Hindlimb muscle (tissue), 1 donor: ENCODE measurements at places on chromosomes 4 and X. TPM values are rescaled to one million over a fixed set of nuclear protein-coding genes. Genes with fewer than 3 reads are reported as not detected.

DNA sequence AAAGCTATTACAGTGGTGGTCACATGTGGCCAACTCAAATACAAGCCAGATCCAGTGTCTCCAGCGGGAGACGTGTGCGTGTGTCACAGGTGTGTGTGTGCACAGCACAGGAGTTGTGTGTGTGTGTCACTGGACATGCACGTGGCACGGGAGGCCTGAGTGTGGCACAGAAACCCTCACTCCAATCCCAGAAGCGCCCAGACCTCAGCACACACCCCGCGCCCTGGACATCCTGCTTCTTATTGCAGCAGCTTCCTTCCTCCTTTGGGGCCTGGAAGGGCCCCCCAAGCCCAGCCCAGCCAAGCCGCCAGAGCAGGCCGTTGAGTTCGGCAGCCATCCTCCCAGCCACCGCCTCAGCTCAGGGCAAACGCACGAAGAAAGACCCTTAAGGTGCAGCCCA, 37.9 kb downstream of the ACOX3 start:
- no peak for DNase-seq

- DNase-seq: no peak
Observed at GRCh38 chr4:48683784-48684666, 96.1 kb downstream of the FRYL start.

DNA sequence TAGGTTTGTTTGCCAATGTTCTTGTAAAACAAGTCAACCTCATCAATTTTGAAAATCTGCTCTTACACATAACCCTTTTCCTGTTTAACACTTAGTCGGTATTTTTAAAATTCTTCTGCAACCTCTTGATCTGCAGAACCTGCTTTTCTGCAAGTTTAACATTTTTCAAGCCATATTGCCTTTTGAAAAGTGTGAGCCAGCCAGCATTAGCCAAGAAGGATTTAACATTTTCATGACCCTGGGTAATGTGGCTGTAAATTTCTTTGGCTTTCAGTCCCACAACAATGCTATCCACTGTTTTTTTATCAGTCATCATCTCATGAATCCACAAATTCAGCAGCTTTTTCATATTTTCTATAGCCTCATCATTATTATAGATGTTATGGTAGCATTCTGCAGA, 956.5 kb downstream of the FAT4 start:
- DNase-seq: no peak

GRCh38 chr4:87965501-87965975, 10.0 kb upstream of the SPP1 start:
- no peak for DNase-seq

GRCh38 chr4:3112609-3113469, 38.4 kb downstream of the HTT start:
- DNase-seq: no peak

- DNase-seq: no peak
Observed at GRCh38 chr4:165476214-165477098, 97.6 kb downstream of the CPE start.

DNA sequence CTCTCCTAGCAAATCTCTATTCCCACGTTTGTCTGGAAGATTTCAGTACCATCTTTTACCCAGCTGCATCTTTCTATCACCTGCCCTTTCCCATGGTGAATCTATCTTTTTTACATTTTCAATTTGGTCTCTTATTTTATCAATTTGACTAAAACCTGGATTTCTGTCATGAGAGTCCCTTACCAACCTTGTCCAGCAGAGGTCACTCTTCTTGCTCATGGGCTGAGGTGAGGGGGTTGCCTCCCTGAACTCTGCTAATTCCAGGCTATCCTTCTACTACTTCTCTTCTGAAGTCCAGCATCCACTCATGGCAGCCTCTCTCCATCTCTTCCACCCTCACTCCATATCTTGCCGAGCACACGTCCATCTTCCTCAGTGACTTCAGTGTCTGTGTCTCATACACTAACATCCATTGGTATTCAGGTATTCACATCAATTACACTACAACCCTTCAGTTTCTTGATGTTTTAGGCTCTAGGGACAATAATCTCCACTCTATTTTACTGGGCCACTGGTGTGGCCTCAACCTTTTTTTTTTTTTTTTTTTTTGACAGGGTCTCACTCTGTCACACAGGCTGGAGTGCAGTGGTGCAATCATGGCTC, 17.8 kb upstream of the ZNF827 start:
- peak; percentile 14 for DNase-seq

The CT45A1 gene
- polyA plus RNA-seq: not detected

GRCh38 chr4:15149839-15150592, 147.7 kb downstream of the CPEB2 start:
- DNase-seq: peak; percentile 57

- DNase-seq: no peak
Observed at GRCh38 chr4:32645653-32646052, 1925.5 kb downstream of the PCDH7 start.

DNA sequence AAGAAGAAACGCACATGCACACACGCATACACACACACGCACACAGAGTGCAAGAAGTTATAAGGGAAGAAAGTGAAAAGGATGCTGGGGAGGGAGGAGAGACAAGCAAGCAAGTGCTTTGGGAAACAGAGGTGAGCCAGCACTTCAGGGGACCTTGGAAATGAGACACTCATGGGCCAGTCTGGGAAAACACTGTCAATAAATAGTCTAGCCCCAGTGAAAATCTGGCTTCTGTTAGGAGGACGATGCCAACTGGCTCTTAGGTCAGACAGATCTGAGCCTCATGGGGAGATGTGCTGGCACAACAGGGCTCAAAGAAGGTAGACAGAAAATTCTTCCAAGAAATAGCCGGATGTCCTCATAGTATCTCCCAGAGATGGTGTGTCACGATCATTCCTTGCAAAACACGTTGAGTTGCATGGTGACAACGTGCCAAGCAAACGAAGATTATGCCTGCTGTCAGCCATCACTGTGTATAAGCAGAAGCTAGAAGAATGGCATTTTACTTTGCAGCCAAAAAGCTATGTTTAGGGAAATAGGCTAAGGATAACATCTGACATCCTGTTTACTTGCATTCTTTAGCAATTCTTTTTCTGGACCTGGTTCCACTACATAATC, 557 bp upstream of the ARHGEF6 start:
- DNase-seq: no peak

The VCX3A gene
- polyA plus RNA-seq: not detected

The HDAC6 gene
- polyA plus RNA-seq: 101 TPM

- DNase-seq: no peak
Observed at GRCh38 chr4:107746161-107746560, 26.1 kb upstream of the PAPSS1 start.

GRCh38 chr4:102439236-102439614, 61.9 kb upstream of the NFKB1 start:
- peak; percentile 58 for DNase-seq

The EXOC1 gene
- 25.1 TPM for polyA plus RNA-seq

DNA sequence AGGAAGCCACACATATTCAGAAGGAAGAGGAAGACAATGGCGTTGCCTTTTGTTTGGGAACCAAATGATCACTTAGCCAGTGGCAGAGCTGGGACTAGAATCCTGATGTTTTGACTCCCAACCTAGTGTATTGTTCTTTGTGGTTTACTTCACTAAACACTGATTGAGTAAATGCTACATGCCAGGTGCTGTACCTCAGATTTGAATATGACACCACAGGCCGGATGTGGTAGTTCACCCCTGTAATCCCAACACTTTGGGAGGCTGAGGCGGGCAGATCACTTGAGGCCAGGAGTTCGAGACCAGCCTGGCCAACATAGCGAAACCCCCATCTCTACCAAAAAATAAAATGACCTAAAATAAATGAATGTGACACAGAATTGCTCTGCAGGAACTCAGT, 8.4 kb downstream of the NDUFA1 start:
- DNase-seq: no peak

- no peak for DNase-seq
Observed at GRCh38 chr4:13706120-13706519, 78.6 kb upstream of the BOD1L1 start.

DNA sequence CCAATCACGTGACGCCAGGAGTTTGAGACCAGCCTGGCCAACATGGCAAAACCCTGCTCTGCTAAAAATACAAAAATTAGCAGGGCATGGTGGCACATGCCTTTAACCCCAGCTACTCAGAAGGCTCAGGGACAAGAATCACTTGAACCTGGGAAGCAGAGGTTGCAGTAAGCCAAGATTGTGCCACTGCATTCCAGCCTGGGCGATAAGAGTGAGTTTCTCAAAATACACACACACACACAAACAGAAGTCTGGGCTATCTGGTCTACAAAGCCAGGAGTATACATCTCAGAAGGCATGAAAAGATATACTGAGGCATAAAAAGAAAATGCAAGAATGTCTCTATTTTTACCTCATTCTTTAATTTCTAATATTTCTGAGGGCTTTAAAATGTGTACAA, 11.3 kb downstream of the YTHDC1 start:
- DNase-seq: no peak

DNA sequence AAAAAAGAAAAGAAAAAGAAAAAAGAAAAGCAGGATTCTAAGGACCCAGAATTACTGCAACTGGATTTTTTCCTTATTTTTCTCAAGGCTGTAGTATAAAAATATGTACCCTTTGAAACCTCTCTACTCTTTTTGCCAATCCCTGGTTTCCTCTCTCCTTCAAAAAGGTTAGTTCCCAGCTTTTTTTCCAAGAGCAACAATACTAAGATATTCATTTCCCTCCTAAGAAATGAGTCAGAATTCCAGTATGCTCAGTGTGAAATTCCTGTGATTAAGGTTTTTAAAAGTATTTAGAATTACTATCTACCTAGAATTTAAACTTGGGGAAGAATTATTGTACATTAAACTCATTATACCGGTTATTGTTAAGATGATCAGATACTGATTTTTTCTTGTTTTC, 22.0 kb downstream of the SMIM14 start:
- no peak for DNase-seq

DNA sequence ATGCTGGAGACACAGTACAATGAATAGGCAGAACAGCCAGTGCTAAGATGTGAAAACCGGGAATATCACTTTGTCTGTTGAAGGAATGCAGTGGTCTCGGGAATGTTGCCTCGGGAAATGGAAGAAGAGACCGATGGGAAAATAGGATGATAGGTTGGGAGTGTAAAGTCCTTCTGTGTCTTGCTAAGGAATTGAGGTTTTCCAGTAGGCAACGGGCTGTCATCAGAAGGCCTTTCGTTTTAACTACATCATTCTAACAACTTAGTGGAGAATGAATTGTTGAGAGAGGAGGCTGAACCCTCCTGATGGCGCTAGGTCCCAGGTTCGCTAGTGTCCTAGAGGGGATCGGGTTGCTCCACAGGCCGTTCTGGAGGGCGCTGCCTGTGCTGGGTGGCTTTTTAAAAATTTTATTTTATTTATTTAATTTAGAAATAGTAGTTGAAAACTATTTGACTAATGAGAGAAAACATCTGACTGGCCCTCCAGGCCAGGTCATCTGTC, 730 bp downstream of the VBP1 start:
- no peak for DNase-seq

- no peak for DNase-seq
Observed at GRCh38 chr4:81052119-81053068, 21.9 kb downstream of the BMP3 start.

- no peak for DNase-seq
Observed at GRCh38 chr4:182960746-182961145, 43.6 kb upstream of the DCTD start.
